BJ (cell line): ENCODE measurements at places on chromosomes 3 and 15.

- DNase-seq: peak; percentile 14
Measured at GRCh38 chr15:89740137-89740536, 10.9 kb downstream of the MESP1 start.

DNA sequence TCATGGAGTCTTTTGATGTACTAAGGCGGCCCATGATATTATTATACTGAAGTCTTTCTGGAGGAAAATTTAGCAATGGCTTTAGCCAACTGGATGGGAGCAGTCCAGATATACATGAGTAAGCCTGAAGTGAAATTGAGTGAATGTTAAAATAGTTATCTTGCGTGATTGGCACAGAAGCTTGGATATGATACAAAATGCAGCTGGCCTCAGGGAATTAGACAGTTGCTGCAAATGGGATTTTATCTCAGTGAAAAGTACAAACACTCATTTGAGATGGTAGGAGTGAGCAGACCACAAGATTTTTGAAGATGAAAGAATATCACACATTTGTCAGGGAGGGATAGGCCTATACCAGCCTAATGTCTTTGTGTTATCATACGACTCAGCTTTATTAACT lies 8.9 kb downstream of the LMOD3 start:
- DNase-seq: no peak

- no peak for DNase-seq
Measured at GRCh38 chr3:40911928-40912327, 287.4 kb upstream of the CTNNB1 start.

DNA sequence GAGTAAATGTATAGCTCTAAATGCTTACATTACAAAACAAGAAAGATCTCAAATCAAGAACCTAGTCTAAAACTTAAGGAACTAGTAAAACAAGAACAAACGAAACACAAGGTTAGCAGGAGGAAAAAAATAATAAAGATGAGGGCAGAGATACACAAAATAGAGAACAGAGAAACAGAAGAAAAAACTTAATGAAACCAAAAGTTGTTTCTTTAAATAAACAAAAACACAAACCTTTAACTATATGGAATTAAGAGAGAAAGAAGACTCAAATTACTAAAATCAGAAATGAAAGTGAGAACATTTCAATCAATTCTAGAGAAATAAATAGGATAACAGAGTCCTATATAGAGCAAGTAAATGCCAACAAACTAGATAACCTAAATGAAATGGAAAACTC lies 59.6 kb downstream of the DLG1 start:
- DNase-seq: no peak

- no peak for DNase-seq
Measured at GRCh38 chr3:14536837-14537589, 3.1 kb downstream of the GRIP2 start.

- no peak for DNase-seq
Measured at GRCh38 chr3:185361920-185362319, 1.0 kb upstream of the MAP3K13 start.

DNA sequence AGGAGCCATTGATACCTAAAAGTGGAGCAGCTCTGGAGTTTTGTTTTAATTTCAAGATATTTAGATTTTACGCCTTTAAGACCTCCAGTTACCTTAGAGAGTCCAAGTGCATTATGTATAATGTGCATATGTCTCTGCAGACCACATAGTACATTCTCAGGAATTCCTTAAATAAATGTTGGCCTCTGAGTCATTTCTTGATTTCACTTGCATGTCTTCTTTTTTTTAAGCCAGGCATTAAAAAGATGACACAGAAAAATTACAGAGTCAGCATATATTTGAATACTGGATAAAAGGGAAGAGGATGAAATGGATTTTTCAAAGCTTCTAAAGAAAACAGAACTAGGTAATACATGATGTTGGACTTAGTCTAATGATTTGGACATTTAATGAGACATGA lies 125.2 kb downstream of the TMCO5A start:
- no peak for DNase-seq

- DNase-seq: no peak
Measured at GRCh38 chr3:134527037-134527436, 41.2 kb downstream of the CEP63 start.

DNA sequence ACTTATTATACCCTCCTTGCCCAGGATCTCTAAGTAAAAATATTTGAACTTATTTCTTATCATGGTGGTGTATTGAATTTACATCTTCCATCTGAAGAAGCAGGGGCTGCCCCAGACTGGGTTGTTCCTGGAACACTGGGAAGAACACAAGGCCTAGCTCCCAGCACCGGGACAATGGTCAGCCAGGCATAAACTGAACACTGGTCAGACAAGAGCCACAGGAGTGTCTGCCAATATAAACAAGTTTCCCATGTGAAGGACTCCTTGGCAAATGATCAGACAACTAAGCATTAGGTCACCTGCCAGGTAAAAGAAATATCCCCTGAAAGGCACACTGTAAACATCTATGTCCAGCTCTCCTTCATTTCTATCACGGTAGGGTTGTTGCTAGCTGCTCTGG lies 172.4 kb downstream of the ATP8B4 start:
- no peak for DNase-seq

- DNase-seq: no peak
Measured at GRCh38 chr15:98410328-98410727, 238.0 kb upstream of the IGF1R start.

GRCh38 chr3:121897296-121897695 lies 3.1 kb downstream of the SLC15A2 start:
- no peak for DNase-seq

- no peak for DNase-seq
Measured at GRCh38 chr3:99843590-99844258, 26.1 kb downstream of the CMSS1 start.

DNA sequence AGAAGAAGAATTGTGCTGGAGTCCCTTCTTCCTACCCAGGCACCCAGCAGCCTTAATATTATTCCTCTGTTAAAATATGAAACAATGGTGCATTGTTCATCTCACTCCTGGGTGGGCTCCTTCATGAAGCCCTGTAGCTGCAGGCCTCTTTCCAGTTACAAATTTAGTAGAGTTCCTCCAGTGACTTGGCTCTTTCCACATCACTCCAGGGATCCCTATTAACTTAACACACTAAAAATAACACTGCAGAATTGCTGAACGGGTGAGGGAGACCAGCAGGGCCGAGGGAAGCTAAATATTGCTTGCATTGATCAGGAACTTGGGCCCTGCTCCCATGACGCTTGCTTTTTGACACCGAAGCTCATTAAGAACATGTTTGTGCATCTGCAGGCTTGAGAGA lies 142.3 kb downstream of the PDCD6IP start:
- DNase-seq: no peak

DNA sequence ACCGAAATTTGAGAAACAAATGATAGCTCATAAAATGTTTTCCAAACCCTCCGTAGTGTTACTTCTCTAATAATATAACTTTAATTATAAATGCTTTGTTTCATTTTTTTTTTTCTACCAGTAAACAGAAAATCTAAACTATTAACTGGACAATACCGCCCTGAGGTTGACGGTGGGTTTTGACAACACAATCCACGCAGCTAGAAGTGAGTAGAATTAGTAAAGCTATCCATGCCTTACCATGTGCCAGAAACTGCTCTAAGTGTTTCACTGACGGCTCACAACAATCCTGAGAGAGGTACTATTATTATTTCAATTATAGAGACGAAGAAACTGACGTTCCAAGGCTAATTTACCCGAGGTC lies 410 bp downstream of the NDUFAF1 start:
- no peak for DNase-seq

DNA sequence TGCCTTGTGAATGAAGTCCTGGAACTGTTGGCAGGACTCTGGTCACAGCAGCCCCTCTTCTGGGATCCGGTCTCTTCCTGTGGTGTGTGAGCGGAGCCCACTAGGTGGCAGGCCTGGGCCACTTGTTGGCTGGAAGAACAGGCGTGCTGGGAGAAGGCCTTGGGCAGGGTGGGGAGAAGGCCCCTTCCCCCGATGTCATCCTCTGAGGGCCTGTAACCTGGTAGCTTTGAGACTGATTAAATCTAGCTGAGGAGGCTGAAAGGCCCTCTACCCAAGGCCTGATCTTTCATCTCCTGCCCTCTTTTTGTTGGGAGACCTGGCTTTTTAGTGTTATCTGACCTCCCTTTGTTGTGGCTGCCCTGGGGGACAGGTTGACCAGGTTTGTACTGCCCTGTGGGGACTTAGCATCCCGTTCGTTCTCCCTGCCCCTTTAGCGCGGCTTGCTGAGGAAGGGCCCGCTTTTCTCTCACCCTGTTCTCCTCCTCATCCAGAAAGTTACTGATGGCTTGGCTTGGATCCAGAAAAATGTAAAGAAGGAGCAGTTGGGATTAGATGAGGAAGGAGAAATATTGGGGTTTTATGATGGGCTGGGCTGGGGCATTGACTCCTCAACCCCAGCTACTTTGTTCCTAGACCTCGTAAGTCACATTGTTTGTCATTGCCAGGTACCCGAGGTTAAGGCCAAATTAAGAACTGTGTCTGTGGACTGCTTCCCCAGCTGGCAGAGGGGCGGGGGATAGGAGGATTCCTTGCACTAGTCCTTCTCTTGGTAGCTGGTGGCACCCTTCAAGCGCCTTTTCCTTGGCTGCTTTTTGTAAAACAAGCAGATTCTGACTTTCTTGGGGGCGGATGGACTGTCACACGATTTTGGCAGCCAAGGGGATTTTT lies 48.5 kb downstream of the CHCHD6 start:
- no peak for DNase-seq

GRCh38 chr15:88699861-88700260 lies 61.0 kb downstream of the ISG20 start:
- DNase-seq: no peak

GRCh38 chr15:60720493-60721256 lies 241.7 kb upstream of the ICE2 start:
- no peak for DNase-seq

DNA sequence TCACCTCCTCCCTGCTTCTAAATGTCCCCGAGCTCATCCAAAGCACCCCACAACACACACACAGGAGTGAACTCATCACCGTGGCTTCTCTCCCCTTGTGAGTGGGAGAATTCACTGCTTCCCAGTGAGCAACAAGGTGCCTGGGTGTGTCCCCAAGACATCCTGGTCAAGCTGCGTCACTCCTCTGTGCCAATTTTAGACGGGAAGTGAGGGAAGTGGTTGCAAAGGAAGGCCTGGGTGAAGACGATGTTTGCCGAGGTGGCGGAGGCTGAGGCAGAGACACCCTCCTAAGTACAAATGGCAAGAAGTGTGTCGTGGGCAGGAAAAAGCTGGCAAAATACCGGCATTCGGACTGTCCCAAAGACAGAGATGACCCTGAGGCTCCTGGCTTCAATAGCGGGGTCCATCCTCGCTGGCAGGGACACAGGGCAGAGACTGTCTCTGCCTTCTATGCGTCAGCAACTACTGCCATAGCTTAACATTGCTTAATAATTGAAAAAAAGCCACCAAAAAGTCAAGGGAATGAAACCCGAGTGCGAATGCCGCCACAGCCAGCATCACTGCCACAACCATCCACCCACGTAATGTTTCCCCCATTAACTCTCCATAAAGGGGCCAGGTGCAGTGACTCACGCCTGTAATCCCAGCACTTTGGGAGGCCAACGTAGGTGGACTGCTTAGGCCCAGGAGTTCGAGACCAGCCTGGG lies 72.8 kb downstream of the VGLL4 start:
- no peak for DNase-seq

DNA sequence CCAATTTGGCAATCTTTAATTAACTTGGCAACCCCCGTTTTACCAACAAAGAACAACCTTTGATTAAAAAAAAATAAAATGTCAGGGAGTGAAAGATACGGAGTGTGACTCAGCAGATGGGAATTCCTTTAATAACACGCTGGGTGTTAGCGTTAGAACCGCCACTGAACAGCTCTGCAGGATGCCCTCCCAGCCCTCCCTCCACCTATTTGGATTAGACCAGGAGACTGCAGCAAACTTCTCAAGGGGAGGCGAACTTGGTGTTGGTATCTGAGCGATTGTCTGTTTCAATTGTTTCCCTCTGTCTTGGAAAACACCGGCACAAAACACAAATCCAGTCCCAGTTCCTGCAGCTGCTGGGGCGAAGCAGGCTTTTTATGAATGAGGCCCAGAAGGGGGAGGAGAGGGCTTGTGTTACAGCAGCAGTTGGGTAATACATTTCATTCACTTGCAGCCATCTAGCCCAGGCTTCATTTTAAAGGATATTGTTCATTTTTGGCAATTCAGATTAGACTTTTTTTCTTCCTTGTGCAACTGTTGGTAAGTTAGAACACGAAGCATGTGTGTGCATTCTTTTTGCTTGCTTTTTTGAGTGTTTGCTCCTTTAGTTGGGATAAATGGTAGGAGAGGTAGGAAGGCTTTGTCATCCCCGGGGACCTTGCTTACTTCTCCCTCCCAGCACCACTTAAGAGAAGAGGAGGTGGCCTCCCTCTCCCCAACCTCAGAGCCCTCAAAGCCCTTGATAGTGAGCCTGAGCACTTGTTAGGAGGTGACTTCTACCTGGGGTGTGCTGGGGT lies 152.3 kb downstream of the IGF1R start:
- peak; percentile 56 for DNase-seq

GRCh38 chr3:165920984-165921383 lies 83.8 kb upstream of the BCHE start:
- no peak for DNase-seq

- DNase-seq: no peak
Measured at GRCh38 chr15:96115642-96116041, 214.9 kb upstream of the NR2F2 start.

DNA sequence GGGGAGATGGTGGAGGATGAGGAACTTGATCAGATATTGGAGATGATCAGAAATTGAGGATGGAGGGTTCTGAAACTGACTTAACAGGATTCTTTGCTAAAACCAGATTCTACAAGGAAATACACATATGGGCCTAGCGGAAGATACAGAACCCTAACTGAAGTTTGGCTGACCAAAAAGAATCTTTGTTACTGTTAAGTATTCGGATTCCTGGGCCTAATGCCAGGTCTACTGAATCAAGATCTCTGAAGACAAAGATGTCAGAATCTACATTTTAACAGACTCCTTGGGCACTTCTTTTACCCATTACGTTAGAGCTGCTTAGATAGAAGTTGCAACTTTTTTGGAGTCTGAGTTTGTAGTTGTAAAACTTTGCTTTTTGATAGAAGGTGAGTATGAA lies 137.7 kb downstream of the FNDC3B start:
- no peak for DNase-seq

GRCh38 chr3:24503616-24504113 lies 9.0 kb upstream of the THRB start:
- DNase-seq: no peak
